ENCODE measurements at places on chromosomes 3 and 15.

DNA sequence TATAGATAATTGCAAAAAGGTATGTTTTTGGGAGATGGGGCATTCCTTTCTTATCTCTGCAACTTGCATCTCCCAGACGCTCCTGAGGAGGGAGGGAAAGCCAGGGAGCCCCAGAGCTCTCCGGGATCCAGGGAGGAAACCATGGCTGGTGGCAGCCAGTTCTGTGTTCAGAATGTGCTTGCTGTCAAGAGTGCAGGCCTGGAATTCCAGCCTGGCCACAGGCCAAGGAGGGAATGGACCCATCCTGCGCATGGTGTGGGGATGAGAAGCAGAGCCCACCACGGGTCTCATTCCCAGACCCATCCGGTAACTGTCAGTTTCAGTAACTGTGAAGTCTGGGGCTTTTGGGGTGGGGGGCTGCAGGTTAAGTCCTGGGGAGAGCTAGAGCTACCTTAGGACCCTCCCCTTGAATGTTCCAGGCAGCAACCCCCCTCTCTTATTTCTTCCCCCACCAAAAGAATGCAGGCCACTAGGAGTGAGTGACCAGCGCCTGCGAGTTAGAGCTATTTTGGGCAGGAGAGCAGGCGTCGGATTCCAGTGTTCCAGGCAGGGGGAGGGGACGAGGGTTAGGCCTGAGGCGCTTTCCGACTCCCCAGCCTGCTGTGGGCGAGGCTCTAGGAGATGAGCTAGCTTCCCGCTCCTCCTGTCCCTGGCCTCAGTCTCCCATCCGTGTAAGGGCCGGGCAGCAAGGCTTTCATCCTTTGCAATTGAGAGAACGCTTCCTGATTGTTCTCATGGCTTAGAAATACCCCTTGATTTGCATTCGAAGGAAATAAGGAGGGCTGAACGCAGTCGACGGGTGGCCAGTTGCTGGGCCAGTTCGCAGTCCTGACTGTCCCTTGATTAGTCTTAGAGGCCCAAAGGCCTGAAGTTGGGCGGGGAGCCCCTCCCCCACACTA lies 781 bp upstream of the DAG1 start:
- DNase-seq: no peak

DNA sequence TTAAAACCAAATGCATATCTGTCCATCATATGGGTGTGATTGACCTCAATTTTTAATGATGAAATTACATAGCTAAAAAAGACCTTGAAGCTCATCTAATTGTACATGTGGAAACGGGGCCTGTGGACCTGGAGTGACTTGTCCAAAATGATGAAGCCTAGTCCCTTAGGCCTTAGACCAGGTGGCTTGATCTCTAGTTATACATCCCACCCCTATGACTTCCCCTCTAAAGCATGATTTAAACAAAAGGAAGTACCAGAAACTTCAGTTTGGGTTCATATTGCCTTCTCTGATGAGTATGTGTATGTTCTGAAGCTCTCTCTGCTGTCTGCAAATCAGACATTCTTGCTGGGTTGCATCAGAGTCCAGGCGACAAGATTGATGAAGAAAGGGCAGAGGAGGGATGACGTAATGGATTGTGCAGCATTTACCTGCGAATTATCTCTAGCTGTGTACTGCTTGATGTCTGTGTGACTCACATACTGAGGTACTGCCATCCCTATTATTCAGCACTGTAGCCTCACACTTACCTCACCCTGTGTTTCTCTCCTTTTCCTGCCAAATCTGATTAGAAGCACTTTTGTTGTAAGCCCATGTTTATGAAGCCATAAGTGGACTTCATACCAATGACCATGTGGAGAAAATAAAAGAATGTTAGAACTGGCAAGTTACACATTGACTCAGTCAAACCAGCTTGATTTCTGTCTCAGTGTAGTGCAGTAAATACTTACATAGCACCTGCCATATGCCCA lies 111.5 kb downstream of the FILIP1L start:
- DNase-seq: no peak

GRCh38 chr3:156721687-156722618 lies 47.6 kb downstream of the TIPARP start:
- no peak for DNase-seq

DNA sequence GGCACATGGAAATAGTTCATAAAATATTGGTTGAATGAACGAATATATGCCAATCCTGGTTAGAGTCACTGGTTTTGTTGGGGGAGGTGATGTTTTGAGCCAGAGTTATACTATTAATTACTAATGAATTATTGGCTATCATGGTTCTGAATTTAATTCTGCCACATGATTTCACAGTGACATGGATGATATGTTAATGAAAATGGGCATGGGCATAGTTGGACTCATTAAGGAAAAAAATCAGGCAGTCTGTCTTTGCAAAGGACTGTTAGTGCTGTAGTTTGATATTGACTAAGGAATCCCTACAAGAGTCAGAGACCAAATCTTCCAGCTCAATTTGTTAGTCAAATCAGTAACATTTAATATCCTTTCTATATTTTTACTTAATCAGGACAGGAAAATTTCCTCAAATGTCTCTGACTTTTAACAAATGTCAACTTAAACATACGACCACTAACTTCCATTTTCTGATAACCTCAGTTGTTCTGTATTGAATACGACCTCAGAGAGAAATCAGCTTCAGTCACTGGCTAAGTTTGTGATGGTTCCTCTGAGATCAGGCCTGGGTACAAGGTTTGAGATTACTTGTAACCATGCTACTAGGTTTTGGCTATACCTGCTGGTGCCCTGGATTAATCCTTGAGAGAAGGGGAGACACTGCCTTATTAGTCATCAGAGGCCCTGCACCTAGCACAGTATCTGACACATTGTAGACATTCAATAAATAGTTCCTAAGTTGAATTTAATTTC lies 13.3 kb downstream of the NFKBIZ start:
- no peak for DNase-seq
